HS-27A (cell line): ENCODE measurements at places on chromosomes 1 and 21.

- no peak for DNase-seq
Measured at GRCh38 chr1:71766748-71767147, 515.6 kb downstream of the NEGR1 start.

- DNase-seq, result no peak
Measured at GRCh38 chr1:117147856-117148588, 26.5 kb upstream of the TRIM45 start.

GRCh38 chr1:87513255-87513654 is 184.6 kb downstream of the LMO4 start:
- DNase-seq, result no peak

GRCh38 chr1:67211589-67212563 is 45.6 kb downstream of the IL23R start:
- DNase-seq, result no peak

DNA sequence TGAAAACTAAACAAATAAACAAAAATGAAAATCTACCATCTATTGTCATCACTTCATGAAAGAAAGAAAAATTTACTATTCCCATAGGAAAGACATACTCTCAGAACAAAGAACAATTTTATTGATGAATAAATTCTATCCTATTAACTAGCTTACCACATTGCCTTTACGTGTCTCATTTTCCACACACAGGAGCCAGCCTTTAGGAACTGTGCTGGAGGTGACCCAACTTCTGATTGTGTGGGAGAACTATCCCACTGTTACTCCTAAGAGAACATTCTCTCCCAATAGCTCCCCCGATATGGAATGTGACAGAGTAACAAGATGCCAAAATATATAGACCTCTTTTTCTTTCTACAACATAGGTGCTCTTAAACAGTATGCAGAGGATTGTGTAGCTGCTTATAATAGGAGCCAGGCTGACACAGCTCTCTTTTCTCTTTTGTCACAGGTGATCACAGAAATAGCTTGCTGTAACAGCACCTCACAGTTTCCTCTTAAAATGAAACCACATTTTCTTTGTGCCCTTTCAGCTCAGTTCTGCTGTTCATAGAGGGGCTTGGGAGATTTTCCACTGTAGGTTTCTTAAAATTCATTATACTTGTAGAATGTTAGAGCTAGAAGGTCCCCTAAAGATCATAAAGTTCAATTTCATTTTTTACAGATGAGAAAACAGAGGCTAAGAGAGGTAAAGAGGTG is 35.5 kb downstream of the C21orf91 start:
- DNase-seq, result no peak

GRCh38 chr1:158068918-158069317 is 75.5 kb downstream of the KIRREL1 start:
- DNase-seq, result no peak

DNA sequence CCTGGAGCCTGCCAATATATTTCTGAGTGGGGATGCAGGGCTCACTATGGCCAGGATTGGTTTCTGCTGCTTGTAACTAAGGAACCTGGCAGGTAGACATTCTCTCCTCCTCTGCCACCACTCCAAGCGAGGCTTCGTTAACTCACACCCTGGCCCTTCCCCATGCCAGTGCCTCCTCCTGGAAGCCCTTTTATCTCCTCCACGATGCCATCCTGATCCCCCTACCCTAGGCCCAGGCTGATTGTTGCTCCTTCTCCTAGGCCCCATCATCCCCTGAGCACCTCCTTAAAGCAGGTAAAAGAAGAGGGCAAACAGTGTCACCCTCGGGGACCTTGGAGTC is 118.5 kb downstream of the DMRTB1 start:
- DNase-seq, result no peak

DNA sequence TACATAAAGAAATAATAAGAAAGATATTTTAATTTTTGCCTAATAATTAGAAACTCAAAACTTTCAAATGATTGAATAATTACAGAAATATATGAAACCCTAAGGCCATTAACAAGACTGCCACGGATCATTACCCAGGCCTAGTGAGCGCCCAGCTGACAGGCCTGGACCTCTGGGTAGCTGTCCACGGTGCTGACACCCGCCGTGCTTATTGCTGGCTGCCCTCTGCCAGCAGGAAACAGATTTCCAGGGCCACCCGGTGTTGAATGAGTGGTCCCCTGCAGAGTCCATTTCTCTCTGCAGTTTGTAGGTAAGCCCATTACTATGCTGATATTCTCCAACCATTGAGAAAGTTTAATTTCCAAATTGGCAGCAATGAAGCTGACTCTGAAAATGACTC is 254.4 kb upstream of the GJB5 start:
- no peak for DNase-seq

GRCh38 chr1:235972311-235972689 is 92.6 kb downstream of the NID1 start:
- no peak for DNase-seq

GRCh38 chr1:160866001-160866694 is 3.5 kb upstream of the CD244 start:
- no peak for DNase-seq

DNA sequence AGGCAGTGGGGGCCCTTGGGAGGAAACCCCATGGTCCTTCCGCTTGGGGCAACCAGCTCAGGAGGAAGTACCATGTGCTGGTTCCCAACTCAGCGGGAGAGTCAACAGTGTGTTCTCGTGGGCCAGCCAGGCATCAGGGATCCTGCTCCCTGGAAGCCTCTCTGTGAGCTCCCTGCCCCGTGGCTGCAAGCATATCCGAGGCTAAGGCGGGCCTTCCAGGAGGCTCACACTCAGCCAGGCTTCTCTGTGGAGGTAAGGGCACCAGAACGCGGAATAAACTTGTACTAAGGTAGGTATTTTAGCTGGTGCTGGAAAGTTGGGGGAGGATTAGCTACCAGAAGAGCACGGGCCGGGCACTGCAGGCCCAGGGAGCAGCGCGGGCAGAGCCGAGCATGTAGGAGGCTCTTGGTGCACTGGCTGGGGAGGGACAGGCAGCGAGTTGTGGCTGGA is 74.7 kb upstream of the POU3F1 start:
- DNase-seq, result no peak

DNA sequence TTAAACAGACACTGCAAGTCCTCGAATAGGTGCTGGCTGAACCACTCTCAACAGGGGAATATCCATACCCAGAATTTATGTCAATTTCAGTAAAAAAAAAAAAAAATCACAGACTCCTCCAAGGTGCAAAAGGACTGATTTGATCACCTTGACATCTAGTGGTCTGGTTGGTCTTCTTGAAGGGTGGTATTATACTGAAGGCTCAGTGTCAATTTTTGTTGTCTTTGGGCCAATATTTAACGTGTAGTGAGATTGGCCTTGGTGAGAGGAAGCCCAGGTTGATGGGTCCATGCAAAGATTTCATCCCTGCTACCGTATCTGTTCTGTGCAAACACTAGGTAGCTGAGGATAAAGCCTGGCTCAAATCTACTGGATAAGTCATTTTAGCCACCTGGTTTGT is 4.0 kb upstream of the GBP5 start:
- DNase-seq, result no peak

DNA sequence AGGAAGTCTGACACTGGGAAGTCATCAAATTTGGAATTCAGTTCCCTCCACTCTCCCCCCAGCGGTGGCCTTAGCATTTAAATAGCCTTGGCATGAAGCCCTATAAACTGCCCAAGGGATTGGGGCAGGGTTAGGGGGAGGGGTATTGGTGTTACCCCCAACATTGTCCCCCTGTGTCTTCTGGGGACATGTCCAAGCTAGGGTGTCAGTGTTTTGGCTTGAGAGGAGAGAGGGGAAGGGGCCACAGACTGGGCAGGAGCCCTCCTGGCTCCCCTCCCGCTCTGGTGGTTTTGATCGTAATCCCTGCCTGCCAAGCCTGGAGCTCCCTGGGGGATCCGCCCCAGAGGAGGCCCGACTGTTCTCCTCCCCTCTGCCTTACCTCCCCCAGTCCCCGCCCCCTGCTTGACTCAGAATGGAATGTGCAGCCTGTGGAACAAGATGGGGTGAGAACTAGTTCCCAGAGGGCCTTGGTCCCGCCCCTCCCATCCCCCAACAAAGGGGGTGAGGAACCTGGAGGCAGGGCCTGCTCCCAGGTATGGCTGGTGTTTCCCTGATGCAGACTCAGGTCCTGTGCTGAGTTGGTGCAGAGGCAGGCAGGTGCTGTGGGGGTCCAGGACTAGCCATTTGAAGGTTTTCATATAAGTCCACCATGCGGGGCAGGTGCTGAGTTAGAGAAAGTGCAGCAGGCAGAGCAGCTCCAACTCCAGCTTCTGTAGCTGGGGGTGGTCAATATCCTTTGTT is 7.4 kb downstream of the SOX13 start:
- peak; percentile 81 for DNase-seq

DNA sequence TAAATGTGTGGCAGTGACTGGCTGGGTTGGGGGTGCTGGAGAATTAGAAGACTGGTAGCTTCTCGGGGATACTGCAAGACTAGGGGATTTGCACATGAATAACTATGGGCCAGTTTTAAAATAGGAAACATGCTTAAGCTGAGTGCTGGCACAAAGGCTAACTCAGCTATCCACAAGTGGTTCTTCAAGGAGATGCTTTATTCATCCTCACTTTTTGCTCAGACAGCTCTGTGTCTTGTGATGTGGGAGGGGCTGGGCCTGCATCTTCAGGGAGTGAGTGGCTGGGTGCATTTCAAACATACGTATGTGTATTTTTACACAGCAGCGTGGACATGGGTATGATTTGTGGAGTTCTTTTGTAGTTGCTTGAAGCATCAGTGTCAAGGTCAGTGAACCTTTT is 2.3 kb downstream of the COQ8A start:
- DNase-seq, result no peak

DNA sequence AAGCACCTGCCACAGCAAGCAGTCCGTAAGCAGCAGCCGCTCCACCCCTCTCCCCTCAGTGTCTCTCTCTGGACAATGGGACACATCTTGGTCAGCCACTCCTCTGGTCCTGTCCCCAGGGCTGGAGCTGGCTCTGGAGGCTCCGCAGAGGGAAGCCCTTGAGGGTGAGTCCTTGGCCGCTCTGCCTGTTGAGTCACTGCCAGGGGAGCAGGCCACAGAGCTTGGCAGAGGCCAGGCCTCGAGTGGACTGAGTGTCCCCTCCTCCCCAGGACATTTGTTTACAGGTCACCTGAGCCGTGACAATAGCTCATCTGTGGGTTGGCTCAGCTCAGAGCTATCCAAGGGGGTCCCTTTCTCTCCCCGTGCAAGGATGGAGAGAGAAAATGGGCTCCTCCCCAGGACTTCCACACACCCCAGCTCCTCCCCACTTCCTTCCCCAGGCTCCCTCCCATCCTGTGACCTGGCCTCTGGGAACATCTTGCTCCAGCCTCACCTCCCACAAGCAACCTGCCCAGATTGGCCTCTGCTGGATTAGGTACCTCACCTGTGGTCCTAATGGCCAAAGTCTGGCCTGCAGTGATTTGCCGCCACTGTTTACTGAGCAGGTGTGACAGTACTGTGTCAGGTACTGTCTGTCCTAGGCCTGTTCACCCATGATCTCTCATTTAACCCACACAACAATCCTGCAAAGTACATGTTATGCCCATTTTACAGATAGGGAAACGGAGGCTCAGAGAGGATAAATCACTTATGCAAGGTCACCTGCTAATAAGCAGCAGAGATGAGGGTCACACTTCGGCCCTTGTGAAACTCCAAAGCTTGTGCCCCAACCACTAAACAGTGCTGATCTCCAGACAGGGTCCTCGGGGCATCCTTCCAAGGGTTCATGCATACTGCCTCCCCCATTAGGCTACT is 4.8 kb downstream of the FAM131C start:
- DNase-seq, result no peak

- DNase-seq, result no peak
Measured at GRCh38 chr1:184646178-184646701, 108.4 kb downstream of the EDEM3 start.
